ENCODE measurements at places on chromosomes 7 and 10.

DNA sequence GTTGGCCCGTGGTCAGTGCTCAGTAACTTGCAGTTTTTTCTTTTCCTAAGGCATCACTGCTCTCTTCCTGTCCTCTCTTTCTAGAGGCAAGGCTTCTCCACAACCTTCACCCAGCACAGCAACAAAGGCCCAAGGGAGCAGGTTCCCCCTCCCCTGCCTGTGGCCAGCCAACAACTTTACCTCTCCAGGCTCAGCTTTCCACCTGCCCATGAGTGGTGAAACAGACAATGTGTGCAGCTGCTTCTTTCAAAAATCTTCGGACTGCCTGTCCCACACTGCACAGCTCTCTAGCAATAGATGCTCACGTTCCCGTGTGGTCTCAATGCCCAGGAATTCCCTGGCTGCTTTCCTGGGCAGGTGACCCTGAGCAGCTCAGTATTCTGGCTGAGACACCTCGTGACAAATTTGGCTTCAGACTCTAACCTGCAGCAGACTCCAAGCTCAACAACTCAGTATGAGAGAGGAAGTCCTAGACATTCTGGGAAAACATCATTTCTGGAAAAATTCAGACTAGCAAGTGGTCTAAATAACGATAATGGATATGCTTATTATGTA, 28.9 kb upstream of the TMEM72 start:
- no peak for DNase-seq

- DNase-seq = no peak
Observed at GRCh38 chr10:111747751-111748150, 435.8 kb downstream of the GPAM start.

GRCh38 chr7:24152356-24152755, 131.6 kb upstream of the NPY start:
- no peak for DNase-seq

DNA sequence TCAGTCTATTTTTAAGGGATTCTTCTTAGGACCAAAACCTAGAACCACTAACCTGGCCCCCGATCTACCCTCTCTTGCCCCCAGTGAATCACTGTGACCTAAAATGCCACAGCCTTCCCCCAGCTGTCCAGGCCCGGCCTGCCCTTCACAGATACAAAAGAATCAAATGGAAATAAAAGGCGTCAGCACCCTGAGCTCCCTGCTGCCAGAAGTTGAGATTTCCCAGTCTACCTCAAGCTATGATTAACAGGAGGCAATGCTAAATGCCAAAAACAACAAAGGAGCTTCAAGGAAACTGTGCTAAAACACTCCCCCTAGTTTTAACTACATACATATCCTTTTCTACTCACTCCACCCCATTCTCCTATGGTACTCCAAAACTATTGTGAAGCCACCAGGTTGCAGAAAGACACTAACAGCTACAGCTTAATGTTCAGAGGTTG, 67.8 kb downstream of the GSAP start:
- no peak for DNase-seq

DNA sequence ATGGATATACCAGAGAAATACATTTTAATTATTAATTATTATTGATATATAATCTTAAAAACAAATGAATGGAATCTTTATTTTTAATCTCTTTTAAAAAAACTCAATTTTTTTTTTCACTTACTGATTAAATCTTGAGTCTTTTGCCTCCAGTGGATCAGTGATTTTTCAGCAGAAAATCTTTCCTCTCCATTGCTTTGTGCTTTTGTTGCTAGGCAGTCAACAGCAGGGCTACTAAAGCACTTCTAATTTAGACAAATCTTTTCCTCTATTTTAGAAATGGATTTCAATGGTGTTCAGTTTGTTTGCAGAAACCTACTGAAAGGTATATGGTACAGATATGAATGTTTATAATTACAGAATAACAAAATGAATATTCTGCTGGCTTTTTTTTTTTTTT, 143.6 kb downstream of the ST7 start:
- no peak for DNase-seq

DNA sequence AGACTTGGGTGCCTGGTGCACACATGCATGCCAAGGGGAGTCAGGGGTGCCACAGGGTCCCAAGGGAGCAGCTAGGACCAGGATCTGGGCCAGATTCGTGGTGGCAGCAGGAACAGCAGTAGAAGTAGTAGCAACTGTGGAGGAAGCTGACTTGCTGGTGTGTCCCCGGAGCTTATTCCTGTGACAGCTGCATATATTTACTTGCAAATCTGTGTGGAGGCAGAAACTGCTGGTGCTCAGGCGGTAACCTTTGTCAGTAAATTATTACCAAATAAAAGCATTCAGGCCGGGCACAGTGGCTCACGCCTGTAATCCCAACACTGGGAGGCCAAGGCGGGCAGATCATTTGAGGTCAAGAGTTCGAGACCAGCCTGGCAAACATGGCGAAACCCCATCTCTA, 67.4 kb upstream of the RAB18 start:
- no peak for DNase-seq

GRCh38 chr7:146022776-146023175, 93.8 kb upstream of the CNTNAP2 start:
- DNase-seq = no peak

GRCh38 chr7:23093111-23093510, 12.5 kb upstream of the KLHL7 start:
- no peak for DNase-seq

- DNase-seq = no peak
Observed at GRCh38 chr7:138658889-138659288, 42.3 kb downstream of the SVOPL start.

DNA sequence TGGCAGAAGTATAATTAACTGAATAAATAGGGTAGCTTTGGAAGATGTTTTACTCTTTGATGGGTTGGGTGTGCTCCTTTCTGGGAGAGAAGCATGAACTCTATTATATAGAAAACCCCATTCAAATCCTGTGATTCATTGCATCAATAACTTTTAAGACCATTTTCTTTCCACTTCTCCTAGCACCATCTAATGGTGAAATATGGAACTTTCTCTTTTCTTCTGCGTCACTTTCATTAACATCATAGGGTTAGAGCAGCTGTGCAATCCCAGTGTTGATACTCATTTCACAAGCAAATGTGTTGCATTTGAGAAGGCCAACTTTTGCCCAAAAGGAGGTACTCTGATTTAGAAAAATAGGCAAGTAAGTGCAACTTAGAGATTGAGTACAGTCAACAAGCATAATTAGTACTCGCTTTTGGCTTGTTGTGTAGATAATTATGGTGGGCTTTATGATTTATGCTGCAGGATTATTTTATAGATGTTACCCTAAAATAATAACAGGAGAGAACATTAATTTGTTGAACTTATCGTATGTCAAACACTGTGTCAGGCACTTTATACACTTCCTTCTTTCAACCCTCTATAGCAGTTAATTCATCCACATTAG, 92.9 kb downstream of the CPED1 start:
- no peak for DNase-seq

GRCh38 chr7:129356176-129356575, 78.1 kb upstream of the STRIP2 start:
- no peak for DNase-seq

DNA sequence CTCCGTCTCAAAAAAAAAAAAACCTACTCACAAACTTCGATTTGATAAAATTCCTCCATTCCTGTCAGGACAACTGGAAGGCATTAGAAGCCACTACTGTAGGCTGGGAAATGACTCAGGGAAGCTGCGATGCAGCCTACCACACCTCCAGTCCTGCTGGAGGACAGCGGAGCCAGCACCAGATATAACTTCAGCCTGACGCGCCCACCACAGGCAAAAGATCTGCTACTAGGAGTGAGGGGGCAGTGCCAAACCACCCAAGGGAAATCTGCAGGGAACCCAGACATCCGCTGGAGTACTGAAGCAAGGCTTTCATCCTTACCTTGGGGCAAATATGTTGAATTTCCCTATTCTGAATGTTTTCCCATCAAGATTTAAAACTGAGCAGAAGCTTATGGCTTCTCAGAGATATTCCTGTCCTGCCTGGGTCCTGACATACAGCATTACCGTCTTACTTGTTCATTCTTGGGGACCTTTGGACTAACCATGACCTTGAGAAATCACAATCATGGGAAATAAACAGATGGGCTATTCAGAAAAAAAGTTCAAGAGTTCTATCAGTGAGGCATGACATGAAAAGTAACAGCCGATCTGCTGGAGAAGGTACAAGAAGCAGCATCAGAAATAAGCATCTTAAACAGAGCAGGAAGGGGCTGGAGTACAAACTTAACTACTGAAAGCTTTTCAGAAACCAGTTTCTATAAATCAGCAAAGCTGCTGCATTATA, 20.4 kb downstream of the BCCIP start:
- no peak for DNase-seq

GRCh38 chr10:47383261-47384147, 589 bp downstream of the ZNF488 start:
- no peak for DNase-seq

GRCh38 chr10:31757386-31757791, 171.2 kb downstream of the ARHGAP12 start:
- DNase-seq = no peak

GRCh38 chr7:35581605-35582210, 113.2 kb downstream of the HERPUD2 start:
- no peak for DNase-seq

DNA sequence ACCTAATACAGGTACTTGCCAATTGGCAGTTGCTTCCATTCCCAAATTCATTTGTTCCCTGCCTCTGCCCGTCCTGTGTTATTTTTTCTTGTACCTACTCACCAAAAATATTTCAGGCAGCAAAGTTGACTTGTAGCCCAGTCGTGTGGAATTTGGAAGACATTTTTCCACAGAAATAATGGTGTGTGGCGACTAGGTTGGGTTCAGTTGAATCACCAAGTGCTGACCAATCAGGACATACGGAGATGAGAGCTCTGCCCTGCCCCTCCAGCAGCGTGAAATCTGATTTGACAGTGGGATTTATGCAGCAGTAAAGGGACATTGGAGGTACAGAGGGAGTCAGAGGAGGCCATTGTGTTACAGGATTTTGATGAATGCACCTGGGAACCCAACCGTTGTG, 216.9 kb downstream of the CCDC3 start:
- DNase-seq = no peak

DNA sequence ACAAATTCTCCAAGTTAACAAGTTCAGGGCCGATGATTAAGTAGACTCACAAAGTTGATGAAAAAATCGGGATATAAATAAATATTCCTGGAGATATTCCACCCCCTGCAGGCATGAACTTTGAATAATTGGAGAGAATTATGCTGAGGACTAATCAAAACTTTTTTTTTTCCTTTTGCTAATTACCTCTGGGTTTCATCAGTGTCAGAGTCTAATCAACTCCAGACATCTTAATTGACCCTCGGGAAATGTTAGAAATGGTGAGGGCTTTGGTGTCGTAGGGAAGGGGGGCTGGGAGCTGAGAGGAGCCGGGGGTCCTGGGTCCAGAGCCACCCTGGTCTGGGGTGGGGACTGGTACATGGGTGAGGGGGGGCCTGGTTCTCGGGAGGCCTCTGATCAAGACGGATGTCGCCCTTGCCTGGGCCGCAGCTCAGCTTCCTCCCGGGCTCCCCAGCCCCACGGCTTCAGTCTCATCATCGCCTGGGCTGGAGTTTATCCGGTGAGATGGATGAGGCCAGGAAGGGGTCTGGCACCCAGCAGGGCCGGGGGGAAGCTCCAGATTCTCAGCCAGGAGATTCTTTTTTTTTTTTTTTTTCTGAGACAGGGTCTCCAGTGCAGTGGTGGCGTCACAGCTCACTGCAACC, 30.4 kb upstream of the ELFN1 start:
- DNase-seq = no peak

GRCh38 chr10:86959737-86960002, 1.3 kb downstream of the SNCG start:
- DNase-seq = no peak
